ENCODE measurements at places on chromosomes 7 and 10.

GRCh38 chr7:63925626-63926460, 72.8 kb upstream of the ZNF722 start:
- peak; percentile 6 for DNase-seq

GRCh38 chr10:24826009-24826408, 102.3 kb upstream of the ARHGAP21 start:
- DNase-seq: no peak

- no peak for DNase-seq
These were observed 9.4 kb downstream of the SH3PXD2A start for GRCh38 chr10:103845972-103846371.

DNA sequence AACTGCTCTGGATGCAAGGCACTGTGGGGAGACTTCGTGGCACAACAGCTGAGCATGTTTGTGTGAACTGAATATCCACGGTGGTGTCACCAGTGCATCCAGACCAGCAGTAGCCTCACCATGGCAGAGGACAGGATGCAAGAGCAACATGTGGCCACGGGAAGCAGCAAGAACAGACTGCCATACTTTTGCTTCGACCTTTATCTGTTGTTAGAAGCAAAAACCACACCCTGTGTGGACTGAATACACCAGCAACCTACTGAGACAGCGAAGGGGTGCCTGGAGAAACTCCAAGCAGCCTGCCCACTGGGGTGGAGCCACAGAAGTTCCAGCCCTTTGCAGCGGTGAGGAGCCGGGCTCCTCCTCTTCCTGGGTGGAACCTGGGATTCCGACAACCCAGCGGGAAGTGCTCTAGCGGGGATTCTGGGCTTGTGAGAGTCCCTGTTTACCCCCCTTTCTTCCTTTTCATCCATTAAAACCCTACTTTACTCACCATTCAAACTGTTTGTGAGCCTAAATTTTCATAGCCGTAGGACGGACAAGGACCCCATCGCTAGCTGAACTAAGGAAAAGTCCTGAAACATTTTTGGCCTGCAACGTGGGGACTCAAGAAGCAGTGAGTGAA, 584.9 kb downstream of the GRM8 start:
- DNase-seq: no peak

- no peak for DNase-seq
These were observed 80.6 kb downstream of the GLI3 start for GRCh38 chr7:42156291-42156865.

DNA sequence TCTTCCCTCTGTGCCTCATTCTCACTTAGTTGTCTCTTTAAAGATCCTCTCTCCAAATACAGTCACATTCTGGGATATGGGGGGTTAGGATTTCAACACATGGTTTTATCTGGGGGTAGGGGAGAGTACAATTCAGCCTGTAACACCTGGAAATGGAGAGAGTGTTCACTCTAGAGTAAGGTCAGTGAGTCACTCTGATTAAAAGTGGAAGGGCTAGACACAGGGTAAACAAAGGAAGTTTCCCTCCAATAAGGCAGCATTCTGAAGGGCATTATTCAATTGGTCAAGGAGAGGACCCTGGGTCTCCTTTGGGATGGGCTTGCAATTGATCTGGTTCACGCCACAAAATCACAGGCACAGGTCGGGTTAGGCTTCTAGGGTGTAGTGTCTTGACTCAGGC, 232.8 kb upstream of the NPSR1 start:
- DNase-seq: no peak

- DNase-seq: no peak
These were observed 310.6 kb downstream of the FRMD4A start for GRCh38 chr10:14020037-14020664.

DNA sequence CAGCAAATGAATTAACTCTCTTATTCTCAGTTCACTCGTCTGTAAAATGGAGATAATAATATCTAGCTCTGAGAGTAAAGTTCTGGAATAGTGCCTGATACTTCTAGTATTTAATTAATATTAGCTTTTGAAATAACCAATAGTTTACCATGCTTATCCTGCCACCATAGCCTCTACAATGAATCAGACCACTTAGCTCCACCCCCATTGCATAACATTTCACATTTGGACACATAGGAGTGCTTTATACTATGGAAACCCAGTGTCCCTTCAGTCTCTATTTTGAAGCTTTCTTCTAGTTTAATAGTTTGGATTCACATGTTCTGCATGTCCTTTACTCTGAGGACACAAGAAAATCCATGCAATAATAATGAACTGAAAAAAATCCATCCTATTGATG, 427.3 kb upstream of the C7orf33 start:
- DNase-seq: no peak

GRCh38 chr10:129809841-129810240, 154.2 kb downstream of the EBF3 start:
- no peak for DNase-seq

Measured in NT2/D1 (cell line).